Stimulated activated CD4-positive, alpha-beta T cell treated with anti-CD3 and anti-CD28 coated beads, TNF-alpha, amount 100 ng/mL, for 1 hour (primary cell): ENCODE measurements at places on chromosomes 13 and 19.

GRCh38 chr13:31767175-31767900 lies 28.0 kb downstream of the RXFP2 start:
- DNase-seq, result no peak

GRCh38 chr13:113628291-113629270 lies 29.4 kb downstream of the ATP4B start:
- DNase-seq, result no peak

DNA sequence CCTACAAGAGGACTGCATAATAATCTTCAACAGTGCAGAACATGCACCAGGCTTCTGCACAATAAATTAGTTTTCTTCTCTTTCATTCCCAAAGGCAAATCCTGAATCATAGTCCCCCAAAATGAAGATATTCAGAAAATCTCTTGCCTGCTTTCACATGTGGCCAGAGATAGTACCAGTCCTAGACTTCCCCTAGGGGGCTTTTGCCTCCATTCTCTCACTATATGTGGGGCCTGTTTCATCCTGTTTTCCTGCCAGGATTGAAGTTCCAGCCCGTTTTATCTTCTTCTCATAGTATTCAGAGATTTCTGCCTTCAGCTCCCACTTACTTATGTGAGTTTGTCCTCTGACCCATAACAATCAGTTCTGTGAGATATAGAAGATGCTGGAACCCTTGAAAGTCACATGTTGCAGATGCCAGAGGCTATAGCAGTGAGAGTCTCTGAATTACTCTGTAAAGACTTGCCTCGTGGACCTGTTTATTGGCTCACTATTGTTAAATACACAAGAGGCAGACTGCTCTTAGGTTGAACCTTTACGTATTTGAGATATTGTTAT lies 421.9 kb upstream of the PCDH9 start:
- DNase-seq, result no peak

DNA sequence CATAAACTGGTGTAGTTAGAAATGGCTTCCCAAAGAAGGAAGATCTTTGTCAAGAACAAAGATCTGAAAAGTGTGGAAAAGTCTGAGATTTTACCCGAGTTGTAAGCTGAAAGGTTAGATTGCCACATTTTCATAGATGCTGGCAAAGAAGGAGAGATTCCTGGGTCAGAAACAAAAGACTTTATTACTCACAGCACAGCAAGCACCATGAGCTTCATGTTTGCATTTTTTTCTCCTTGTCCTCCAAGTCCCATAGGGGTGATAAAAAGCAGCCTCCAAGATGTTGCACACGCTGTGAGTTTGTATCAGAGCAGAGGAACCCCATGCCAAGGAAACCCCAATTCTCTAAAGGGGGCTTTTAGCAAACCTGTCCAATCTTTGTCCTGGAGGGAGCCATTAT lies 29.3 kb downstream of the MZT1 start:
- no peak for DNase-seq

DNA sequence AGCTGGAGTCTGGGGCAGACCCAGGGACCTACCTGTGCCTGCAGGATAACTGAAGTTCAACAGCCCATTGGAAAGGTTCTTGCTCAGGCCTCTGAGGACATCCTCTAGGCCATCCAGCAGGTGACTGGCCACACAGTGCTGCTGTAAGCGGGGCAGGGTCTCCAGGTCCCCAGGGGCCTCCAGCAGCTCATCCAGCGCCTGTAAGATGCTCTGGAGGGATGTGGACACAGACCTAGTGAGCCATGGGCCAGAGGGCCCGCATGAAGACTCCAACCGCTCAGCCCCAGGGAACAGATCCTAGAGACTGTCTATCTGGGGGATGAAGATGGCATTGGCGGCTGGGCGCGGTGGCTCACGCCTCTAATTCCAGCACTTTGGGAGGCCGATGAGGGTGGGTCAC lies 14.0 kb downstream of the ADGRE2 start:
- no peak for DNase-seq
